NCI-H187 (cell line): ENCODE measurements at places on chromosomes 7 and 10.

- no peak for DNase-seq
Measured at GRCh38 chr7:45564485-45564884, 9.7 kb upstream of the ADCY1 start.

DNA sequence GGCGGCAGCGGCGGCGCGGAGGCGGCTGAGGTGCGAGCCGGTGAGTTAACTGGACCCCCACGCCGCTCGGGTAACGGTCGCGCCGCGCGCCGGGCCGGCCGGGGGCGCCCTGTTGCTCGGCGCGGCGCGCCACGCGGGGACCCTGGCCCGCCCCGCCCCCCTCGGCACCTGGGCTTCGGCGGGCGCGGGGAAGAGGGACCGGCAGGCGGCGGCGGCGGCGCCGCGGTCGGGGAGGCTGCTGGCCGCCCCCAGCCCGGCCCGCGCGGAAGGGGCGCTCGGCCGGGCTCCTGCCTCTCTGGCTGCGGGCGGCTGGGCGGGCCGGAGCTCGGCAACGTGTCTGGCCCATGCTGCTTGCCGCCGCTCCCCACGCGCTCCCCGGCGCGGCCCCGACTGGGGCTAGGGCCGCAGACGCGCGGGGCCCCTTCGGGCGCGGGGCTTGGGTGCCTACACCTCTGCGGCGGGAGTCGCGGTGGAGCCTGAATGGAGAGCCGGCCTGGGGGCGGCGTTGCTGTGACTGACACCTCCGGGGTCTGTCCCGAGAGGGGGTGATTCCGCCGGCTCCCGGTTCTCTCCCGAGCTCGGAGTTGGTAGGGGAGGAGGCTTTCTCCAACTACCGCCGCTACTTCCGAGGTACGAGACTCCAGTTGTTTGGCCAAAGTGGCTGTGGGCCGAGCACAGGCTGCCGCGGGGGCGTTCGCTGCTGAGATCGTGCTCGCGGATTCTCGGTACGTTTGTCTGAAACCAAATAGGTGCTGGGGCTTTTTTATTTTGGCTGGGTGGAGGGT lies 494 bp downstream of the PALS2 start:
- peak; percentile 14 for DNase-seq

DNA sequence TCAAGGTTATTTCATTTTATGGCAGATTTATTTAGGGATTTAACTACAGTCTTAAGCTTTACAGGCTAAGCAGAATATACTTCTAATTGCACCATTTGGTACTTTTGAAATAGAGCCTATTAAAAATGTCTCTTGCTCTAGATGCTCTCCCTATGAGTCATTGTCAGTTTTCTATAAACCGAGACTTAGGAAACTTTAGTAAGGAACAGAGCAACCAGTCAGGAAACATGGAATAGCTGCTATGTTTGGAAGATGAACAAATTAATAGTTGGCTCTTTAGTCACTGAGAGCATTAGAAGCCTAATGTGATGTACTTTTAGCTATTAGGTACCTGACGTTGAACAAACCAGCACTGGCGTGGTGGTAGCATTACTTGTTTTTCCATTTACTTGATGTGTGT lies 35.3 kb downstream of the INPP5F start:
- no peak for DNase-seq

GRCh38 chr10:98090822-98091221 lies 43.6 kb upstream of the R3HCC1L start:
- DNase-seq: no peak

GRCh38 chr7:31692451-31692850 lies 5.4 kb downstream of the PPP1R17 start:
- DNase-seq: no peak

DNA sequence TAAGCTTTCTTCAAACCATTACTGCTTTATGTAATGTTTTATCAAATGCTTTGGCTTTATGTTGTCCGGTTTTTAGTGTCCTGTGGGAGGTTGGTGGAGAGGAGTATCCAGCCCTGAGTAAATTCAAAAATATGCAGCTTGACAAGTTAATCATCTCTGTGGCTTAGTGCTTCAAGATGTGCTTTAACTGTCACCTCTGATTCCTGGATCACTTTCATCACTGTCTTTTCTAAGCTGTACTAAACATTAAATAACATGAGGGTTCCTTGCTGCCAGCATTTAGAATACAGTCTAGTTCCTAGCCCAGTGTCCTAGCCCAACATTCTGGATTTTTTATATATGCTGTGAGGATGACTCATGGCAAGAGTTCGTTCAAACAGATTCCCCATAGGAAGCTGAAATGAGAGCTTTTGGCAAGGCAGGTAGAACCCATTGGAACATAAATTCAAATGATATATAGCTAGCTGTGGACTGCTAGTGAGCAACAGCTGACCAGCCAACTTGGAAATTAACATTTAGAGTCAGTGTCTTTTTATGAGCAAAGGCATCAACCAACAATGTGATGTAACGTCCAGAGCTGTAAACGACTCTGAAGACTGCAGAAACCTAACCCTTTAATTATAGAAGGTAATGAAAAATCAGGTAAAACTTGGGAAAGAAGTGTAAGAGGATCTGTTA lies 80.6 kb upstream of the OIT3 start:
- DNase-seq: no peak

DNA sequence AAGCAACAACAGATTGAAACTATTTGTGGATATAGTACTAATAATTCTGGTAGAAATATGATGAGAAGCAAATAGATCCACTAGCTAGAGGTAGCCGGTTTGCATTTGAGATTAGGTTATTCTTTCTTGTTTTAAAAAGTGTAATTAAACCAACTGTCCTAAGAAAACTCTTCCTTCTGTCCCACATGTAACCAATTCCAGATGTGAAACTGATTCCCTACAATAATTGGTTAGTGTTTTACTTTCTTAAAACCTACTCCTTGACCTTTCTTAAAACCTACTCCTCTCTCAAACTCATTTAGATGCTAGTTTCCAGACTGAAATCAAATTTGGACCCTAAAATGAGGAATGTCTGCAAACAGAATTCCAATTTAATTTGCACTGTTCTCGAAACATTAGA lies 521.5 kb downstream of the SUGCT start:
- DNase-seq: no peak

DNA sequence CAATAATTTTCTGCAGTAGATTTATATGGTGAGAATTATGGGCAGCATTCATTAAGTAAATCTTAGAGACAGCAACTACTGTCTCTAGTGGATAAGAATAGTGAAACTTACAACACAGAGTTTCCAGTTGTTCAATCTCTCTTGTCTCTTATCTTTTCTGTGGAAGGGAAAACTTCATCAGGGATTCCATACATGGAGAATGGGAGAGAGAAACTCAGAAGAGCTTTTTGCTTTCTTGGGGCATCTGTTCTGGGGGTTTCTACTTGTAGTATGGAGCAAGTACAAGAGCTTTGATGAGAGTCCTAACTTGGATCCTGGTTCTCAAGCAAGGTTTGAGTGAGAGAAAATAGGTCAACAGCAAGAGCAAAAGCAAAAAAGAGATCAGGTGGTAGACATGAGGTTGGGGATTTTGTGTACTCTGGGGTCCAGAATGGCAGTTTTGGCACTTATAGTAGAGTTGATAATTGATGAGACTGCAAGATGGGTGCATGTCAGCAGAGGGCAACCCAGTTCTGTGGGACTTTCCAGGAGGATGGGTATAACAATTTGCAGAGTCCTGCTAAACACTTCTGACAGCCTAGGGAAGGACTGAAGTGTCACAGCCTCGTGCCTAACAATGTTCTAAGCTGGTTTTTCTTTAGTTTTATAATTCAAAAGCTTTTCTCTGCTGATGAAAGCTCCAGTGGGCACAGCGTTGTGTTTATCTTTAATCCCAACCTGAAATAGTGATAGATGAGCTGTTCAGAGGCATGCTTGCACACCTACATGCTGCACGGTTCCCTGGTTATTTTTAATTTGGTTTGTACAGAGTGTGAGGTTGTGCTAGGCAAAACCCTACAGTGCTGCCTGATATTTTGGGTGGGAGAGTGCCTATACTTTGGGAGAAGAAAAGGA lies 32.0 kb upstream of the STRIP2 start:
- DNase-seq: no peak

- DNase-seq: no peak
Measured at GRCh38 chr10:122140461-122140902, 130.6 kb upstream of the BTBD16 start.

- no peak for DNase-seq
Measured at GRCh38 chr7:51647486-51647885, 330.9 kb upstream of the COBL start.

GRCh38 chr7:45595809-45596664 lies 21.9 kb downstream of the ADCY1 start:
- DNase-seq: no peak

GRCh38 chr7:29457565-29458011 lies 106.0 kb upstream of the PRR15 start:
- no peak for DNase-seq

DNA sequence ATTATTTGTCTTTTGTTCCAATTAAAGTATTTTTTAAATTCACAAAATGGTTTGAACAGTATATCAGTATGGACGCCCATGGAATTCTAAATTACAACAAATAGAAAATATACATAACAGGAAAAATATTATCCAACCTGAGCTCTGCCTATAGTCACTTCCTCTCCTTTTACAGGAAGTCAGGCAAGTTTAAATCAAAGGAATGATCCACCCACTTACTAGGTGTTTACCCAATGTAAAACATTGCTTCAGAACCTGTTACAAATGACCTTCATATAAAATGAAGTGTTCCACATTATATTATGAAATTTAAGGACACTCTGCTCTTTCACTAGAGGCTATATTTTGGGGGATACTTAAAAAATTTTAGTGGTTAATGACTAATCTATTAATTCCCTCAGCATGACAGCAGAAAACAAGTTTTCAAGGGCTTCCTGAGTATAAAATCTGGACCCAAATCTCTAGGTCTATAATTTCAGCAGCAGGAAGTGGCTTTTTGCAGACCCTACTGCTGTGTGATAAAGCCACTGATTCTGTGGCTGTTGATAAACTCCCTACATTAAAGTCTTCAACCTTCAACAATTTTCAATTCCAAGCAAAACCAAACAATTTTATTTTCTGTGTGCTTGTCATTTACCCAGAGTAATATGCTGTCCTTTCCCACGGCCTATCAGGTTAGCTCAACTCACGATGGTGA lies 722.6 kb downstream of the GATA3 start:
- no peak for DNase-seq

DNA sequence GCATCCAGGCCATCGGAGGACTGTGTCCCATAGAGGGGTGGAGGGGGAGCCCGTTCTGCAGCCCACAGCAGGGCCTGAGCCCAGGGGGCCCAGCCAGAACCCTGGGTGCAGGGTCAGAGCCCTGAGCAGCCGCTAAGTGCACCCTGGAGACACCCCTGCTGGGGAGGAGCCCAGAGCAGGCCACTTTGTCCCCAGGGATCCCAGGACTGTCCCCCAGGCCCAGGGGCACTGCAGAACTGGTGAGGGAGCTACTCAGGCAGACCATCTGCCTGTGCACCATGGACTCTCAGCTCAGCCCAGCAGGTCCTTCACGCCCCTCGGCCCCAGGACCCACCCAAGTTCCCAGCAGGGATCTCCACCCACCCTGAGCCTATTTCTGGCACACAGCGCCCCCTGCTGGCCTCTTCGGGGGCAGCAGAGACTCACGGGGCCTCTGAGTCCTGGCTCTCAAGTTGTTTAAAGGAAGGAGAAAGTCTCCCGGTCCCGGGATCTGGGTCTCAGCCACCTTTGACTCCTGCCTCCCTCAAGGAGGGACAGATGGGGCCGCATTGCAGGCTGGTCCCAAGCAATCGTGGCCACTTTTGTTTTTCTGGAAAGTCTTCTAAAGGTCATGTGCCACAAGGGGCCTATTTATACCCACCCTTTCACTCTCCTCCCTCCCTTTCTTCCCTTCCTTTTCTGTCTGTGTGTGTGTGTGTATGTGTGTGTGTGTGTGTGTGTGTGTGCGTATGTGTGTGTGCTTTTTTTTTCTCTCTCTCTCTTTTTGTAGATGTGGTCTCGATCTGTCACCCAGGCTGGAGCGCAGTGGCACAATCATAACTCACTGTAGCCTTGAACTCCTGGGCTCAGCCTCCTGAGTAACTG lies 90.3 kb downstream of the MYL10 start:
- no peak for DNase-seq

- DNase-seq: no peak
Measured at GRCh38 chr10:98377001-98377400, 38.0 kb downstream of the PYROXD2 start.

DNA sequence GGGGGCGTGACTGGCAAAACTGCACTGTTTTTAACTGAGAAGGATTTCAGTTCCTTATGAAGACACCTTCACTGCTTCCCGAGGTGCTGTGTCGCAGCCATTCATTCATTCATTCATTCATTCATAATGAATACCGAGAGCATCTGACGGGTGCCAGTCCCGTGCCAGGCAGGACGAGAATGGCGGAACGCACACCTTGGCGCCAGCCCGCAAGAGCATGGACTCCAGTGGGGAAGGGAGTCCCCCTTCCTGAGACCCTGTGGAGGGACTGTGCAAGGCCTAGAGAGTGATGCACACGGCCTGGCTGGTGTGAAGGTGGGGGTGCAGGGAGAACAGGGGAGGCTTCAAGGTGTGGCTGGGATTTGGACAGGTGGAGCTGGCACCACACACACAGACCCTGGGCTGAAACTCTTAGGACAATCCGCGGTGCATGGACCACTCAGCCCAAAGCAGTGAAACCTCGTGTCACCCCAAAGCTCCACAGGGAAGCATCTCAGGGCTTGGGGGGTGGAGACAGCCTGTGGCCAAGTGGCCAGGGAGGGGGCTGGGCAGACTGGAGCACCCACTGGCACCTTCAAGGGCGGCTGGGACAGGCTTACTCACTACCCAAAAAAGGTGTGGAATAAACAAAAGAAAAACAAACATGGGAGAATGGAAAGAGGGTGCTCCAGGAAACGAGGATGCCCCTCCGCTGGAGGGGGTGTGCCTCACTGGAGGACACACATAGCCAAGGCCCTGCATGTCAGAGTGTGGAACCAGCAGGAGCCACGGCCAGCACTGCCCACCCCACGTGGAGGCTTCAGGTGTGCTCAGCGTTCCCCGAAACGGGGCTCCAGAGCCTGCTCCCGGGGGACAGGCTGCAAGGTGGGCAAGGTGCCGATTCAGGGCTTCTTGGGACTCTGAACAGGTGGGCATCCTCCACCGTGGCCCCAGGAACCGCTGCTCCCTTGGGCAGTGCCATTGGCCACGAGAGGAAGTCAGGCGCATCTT lies 37.7 kb downstream of the EBF3 start:
- DNase-seq: no peak

DNA sequence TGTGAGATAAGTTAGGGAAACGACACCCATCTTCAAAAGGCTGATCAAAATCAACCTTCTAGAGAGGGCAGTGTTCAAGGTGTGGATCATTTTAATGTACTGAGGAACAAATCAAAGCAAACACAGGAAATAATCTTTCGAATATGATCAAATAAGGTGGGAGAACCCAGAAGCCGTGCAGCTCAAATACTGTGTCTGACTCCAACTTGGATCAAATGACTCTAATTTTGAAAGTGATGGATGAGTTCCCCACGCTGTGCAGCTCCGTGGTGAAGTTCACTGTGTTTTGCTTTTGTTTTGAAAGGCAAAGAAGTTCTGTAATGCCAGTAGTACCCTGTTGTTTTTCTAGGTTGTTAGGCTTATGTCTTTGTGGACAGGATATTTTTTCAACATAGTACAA lies 250.9 kb downstream of the SFMBT2 start:
- no peak for DNase-seq

GRCh38 chr7:30992414-30992813 lies 28.7 kb downstream of the GHRHR start:
- no peak for DNase-seq

- no peak for DNase-seq
Measured at GRCh38 chr7:69747144-69747543, 148.9 kb downstream of the AUTS2 start.

GRCh38 chr10:29932991-29933390 lies 126.4 kb downstream of the JCAD start:
- no peak for DNase-seq
